ENCODE measurements at places on chromosomes 1 and 21.

DNA sequence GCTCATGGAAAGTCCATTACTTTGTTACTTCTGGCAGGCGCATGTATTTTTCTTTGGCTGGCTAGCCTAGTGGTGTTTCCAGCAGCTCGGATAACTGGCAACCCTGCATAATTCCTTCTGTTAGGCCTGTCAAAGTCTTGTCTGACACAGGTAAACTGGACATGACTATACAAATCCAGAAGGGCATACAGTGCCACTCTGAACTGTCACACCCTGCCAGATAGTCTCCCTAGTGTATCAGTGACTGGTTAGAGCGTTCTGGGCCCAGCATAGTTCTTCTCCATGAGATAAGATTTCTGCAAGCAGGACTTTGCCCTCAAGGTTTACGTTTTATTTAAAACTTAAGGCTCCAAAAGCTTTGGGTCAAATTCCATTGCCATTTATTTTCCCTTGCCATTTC is 177.7 kb upstream of the GORAB start:
- no peak for DNase-seq

DNA sequence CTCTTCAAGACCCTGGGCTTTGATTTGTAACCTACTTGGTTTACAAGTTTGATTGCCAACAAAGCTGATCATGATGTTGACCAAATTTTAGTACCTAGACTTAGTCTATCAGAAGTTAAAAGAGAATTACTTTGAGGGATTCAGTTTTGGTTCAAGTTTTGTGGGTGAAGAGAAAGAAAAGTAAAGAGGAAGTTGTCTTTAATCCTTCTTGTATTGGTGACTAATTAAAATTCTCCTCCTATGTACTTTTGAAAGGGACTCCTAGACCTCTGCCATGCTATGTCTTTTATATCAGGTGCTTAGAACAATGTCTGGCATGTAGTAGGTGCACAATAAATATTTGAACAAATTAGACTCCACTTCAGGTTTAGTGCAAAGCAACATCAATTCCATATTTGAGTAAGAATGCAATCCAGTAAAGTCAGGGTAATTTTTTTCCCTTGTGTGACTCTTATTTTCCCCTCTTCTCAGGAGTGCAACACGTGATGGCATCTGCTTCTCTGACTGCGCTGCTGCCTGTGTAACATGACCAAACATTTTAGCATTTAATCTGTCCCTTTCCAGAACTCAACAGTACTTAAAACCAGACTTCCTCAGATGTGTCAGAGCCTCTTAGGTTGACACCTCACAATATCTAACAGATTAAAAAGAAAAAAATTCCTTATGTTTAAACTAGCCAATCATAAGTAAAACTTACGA is 41.1 kb upstream of the KCNQ4 start:
- no peak for DNase-seq

GRCh38 chr1:153578490-153578889 is 12.8 kb upstream of the S100A2 start:
- no peak for DNase-seq

GRCh38 chr1:87278825-87279535 is 49.7 kb upstream of the LMO4 start:
- DNase-seq: no peak

- DNase-seq: no peak
Observed at GRCh38 chr1:6224718-6225117, 11.0 kb downstream of the ICMT start.

GRCh38 chr1:244010703-244011123 is 40.4 kb upstream of the ZBTB18 start:
- DNase-seq: no peak

DNA sequence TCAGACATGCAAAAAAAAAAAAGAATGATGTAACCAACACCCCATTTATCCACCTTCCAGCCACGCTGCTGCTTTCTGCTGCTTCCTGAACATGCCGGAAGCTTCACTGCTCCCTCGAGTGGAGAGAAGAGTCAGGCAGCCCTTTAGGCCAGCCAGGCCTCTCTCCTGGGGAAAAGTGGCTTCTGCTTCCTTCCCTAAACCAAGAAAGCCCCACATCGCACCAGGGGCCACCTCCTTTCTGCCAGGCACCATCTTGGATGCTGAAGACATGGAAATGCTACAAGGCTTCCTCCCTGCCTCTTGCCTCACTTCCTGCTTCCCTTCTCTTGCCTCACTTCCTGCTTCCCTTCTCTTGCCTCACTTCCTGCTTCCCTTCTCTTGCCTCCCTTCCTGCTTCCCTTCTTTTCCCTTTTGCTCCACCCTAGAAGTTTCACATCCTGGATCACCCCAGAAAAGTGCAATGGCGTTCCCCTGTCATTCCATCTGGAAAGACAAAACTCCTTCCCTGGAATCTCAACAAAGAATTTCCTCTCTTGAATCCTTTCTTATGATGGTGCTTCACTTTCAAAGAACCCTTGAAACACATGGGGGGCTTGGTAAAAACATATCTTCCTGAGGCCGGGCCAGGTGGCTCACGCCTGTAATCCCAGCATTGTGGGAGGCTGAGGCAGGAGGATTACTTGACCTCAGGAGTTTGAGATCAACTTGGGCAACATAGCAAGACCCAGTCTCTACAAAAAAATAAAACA is 18.7 kb downstream of the TNFRSF8 start:
- no peak for DNase-seq

DNA sequence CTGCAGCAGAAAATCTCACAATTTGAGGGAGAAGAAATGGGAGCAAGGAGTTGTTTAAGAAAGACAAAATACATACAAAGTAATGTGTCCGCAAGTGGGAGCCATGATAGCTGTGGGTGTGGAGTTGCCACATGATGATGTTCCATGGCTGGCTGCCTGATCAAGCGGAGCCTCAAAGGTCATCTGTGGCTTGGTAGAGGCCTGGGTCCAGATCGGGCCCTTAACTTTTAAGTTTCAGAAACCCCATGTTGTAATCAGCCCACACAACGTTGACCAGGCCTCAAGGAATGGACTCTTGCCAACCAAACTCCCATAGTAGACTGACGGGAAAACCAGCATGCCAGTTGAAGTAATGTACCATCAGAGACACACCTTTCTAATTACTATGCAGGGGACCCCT is 64.7 kb upstream of the ANGPTL1 start:
- DNase-seq: no peak

- peak; percentile 42 for DNase-seq
Observed at GRCh38 chr21:45880097-45881068, 101.2 kb upstream of the COL6A1 start.

- no peak for DNase-seq
Observed at GRCh38 chr1:99771513-99771918, 5.1 kb upstream of the FRRS1 start.

GRCh38 chr1:235098991-235099390 is 29.6 kb downstream of the TOMM20 start:
- no peak for DNase-seq

GRCh38 chr1:924656-925560 is 1.2 kb downstream of the SAMD11 start:
- DNase-seq: no peak

GRCh38 chr1:33182401-33182841 is 578 bp upstream of the TRIM62 start:
- peak; percentile 96 for DNase-seq

- DNase-seq: no peak
Observed at GRCh38 chr21:35226968-35227744, 178.1 kb upstream of the RUNX1 start.

DNA sequence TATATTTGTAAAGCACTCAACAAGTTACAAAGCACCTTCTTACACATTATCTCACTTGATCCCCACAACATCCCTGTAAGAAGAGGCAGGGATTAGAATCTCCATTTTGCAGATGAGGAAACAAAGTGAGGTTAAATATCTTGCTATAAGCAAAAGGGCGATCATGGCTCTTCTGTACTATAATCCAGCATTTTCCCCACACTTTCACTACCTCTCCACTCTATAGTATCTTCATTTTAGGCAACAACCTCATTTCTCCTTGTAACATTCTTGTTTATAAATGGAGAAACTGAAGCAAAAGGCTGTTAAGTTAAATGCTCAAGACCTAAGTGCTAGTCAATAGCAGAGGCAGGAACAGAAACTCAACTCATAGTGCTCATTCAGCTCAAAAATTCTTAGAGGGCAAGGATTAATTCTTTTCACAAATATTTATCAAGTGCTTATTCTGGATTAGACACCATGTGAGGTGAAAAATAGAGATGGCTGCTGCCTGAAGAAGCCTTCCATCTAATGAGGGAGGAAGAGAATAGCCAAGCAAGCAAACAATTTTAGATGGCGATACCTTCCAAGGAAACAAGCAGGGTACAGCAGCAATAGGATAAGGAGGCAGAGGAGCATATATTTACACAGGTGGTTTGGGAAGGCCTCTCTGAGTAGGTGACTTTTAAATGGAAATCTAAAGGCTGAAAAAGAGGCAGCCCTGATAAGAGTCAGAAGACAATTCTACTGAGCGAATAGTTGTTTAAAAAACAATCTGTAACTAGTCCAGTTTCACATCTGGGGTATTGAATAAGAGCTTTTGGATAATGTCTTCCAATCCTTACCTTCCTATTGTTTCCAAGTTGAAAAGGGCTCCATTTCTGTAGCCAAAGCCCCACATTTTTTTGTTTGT is 3.5 kb downstream of the ERRFI1 start:
- DNase-seq: no peak

Data from NCI-H524 treated with DMSO at 0.1 percent for 48 hours (cell line).